ENCODE measurements at places on chromosomes 2 and 18.

DNA sequence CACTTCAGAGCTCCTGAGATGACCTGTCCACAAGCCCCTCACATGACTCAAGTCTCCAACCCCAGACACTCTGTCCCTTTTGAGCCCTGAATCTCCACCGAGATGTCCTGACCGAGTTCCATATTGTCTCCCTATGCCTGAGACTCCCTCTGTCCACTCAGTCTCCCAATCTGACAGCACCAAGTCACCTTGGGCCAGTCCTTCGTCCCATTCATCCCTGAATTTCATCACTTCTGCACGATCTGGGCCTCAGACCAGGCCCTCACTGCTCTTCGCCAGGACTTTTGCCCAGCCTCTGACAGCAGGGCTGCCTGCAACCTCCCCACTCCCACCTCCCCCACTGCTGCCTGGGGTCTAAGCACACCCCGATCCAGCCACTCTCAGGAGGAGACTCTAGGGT, 4.3 kb upstream of the MOCOS start:
- DNase-seq = no peak

- no peak for DNase-seq
Measured at GRCh38 chr18:3248062-3248657, 559 bp downstream of the MYL12A start.

GRCh38 chr18:35688757-35689156, 107.2 kb downstream of the GALNT1 start:
- DNase-seq = no peak

DNA sequence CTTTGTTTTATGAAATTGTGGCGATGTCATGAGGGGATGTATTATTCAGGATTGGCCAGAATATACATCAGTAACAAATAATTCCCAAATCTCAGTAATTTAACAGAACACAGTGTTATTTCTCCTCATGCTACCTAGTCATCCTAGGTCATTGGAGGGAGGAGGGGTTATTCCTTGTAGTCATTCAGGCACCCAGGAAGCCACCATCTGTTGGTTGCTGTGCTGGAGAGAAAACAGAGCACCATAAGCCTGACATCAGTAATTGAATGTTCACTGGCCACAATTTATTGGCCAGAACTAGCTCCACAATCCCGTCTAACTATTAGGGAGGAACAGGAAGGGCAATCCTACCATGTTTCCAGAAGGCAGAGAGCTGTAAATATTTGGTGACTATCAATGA, 303.5 kb upstream of the CELF4 start:
- no peak for DNase-seq

GRCh38 chr2:74006459-74006858, 21.7 kb downstream of the TET3 start:
- no peak for DNase-seq

GRCh38 chr2:236101311-236101950, 66.8 kb downstream of the GBX2 start:
- DNase-seq = no peak

DNA sequence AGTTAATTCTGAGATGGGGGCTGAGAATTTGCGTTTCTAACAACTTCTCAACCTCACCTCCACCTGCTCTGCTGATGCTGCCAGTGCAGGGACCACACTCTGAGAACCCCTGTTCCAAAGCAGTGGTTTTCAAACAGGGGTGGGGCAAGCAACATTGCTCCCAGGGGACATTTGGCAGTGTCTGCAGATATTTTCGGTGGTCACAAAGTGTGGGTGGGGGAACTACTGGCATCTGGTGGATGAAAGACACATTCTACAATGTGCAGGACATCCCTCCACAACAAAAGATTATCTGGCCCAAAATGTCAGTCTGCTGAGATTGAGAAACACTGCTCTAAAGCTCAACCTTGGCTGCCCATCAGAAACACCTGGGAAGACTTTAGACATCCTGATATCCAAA, 188.7 kb upstream of the SATB2 start:
- DNase-seq = no peak

DNA sequence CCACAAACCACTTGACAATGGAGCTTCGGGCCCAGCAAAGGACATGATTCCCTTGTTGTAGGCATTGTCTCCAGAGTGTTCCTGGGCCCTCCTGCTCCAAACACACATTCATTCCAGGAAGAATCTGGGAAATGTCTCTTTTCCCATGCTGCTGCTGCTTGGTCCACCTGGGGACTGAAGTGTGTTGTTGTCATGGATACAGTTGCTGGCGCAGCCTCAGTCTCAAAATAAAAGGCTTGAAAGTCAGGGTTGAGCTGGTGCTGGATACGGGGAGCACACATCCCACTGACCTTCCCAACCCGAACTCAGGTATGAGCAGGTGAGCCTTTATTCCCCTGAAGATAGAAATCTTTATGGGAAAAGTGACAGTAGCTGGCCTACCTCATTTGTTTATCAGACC, 30.6 kb upstream of the SPP2 start:
- DNase-seq = no peak

DNA sequence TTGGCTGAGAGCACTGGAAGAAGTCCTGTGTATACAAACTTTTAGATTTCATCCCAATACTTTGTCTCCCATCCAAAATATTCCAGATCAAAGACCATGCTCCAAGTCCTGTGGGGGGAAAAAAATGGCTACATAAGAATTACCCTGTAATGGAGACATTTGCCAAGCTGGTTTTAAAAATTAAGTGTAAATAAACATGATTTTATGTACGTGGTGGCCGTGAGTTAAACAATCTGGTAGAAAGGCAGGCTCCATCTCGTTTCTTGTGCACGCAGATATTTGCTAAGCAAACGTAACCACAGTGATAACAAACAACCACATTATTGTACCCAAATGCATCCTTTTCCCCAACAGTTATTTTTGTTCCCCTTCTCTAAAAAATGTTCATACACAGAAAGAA, 176.4 kb downstream of the ZNF516 start:
- no peak for DNase-seq

DNA sequence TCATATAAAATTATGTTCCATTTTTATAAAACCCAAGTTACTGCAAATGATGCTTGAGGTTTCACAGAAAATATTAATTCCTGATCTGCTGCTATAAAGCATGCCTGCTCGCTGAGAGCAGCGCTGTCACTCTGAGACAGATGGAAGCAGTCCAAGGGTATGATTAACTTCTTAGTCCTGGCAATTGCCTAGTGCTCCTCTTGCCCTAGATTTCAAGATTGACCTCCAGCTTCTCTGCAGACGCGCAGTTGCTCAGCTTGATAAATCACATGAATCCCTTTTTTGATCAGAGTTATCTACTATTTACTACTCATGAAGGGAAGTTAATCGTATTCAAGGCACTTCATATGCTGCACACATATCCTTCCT, 154.6 kb upstream of the REV1 start:
- no peak for DNase-seq

- DNase-seq = no peak
Measured at GRCh38 chr18:46352520-46353250, 248.5 kb downstream of the HAUS1 start.

DNA sequence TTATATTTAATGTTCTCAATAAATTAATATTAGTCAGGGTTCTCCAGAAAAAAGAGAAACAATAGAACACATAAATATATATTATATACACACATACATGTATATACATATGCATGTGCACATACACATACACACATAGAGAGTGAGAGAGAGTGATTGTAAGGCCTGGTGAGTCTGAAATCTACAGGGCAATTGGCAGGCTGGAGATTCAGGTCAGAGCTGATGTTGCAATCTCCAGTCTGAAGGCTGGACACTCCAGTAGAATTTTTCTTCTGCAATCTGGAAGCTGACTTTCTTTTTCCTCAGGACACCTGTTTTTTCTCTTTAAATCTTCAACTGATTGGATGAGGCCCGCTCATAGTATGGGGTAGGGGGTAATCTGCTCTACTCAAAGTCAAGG, 3.2 kb downstream of the TMEM182 start:
- no peak for DNase-seq

DNA sequence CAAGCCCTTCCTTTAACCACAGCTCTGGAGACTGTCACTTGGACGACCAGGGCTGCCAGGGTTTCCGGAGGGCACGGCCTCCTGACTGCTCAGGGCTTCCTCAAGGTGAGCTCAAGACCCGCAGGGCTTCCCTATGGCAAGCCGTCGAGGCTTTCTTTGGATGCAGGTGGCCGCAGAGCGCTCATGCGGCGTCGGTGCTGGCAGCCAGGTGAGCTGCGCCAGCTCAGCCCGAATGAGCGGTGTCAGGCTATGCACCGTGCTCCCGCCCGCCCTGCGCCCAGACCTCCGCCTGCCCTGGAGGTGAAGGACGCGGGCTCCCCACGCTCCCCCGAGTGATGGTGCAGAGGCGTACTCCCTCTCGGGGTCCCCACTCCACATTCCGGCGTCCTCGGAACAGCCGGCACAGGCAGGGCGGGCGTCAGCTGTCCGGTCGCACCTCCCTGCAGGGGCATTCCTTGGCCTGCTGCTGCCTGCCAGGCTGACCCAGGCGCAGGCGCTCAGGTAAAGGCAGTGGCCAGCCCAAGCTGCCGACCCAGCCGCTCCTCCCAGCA, 20.8 kb upstream of the TUBB6 start:
- no peak for DNase-seq

GRCh38 chr18:61898640-61899101, 5.9 kb upstream of the RNF152 start:
- peak; percentile 52 for DNase-seq

GRCh38 chr2:6212491-6212890, 520.3 kb downstream of the SOX11 start:
- DNase-seq = no peak

- no peak for DNase-seq
Measured at GRCh38 chr2:65576278-65576677, 143.9 kb upstream of the SPRED2 start.

DNA sequence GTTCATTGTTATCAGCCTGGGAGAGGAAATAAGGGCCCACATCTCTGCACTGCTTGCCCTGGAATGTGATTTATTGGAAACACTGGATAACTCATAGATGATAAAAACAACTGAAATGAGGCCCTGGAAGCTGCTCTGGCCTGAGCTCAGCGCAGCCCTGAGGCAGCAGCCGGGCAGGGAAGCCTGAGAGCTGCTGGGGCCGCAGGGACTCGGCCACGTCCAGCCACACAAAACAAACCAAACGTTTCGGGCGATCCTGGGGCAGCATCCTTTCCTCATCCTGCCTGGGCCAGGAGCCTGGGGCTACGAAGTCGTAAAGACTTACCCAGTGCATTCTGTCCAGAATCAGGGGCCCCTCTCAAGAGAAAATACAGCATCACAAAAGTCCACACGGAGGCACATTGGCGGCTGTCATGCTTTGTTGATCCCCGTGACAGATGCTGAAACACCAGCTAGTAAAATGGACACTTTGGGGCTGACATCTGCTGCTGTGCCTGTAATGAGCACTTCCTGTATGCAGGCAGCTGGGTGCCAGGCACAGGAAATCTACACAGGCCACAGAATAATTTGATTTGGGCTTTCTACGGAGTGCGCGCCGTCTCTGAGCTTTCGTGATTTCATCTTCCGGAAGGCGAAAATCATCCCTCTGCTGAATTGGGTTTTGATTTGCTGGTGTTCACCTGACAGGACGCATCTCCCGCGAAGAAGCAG, 250.6 kb downstream of the EIPR1 start:
- no peak for DNase-seq

DNA sequence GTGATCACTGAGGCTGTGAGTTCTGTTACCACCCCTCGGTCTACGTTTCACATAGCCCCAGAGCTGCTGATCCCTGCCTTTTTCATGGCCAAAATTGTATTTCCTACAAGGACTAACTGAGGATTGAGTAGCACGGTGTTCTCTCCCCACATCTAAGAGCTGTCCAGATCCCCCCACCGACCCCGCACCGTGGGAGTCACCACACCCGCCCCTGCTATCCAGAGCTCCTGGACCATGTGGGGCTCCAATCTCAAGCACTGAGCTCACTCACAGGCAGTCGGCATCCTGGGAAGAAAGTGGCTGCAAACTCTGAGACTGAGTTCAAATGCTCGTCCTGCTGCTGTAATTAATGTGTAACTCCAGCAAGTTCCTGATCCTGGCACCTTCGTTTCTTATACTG, 9.7 kb downstream of the SIX2 start:
- DNase-seq = no peak

- no peak for DNase-seq
Measured at GRCh38 chr2:179953359-179953758, 53.7 kb downstream of the CWC22 start.

GRCh38 chr18:36176177-36176584, 11.1 kb upstream of the MOCOS start:
- peak; percentile 39 for DNase-seq

- no peak for DNase-seq
Measured at GRCh38 chr2:179201869-179202268, 62.8 kb downstream of the SESTD1 start.

DNA sequence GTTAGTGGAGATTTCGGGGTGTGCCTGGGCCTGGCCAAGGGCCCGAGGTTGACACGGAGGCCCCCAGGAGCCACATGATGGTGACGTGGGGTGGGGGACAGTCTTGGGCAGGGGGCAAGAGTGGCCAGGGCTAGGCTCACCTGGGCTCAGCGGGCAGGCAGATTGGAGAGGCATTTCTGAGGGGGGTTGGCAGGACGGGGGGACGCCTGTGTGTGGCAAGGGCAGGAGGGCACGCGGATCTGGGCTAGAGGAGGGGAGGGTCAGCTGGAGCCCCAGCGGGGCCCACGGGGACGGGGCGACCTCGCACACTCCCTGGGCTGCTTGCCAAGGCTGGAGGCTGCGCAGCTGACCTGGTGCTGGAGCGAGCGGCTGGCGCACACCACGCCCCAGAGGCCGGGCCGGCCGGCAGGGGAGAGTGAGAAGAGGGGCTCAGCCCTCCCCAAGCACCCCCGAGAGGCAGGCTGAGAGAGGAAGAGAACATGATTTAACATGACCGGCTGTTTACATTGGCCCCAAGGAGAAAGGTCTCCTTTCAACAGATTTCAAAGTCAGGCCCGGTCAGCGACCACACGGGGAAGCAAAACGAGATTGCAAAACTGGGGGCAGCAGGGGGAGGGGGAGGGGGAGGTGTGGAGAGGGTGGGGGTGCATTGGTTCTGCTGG, 38.0 kb upstream of the SNED1 start:
- DNase-seq = peak; percentile 75

DNA sequence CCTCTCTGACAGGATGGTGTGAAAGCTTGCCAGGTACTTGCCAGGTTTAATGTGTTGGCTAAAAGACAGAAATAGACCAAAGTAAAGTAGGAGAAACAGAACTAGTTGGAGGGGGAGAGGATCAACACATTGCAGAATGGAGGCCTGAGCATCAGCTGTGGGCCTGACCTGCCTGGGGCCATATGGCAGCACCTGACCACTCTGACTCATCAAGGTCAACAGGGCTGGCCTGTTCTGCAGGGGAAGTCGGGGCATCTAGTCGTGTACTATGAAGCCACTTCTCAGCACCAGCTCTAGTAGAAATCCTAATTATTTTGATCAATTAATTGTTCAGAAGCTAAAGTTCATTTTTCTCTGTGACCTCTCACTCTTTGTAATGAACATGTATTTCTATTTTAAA, 35.8 kb upstream of the NOSTRIN start:
- no peak for DNase-seq

DNA sequence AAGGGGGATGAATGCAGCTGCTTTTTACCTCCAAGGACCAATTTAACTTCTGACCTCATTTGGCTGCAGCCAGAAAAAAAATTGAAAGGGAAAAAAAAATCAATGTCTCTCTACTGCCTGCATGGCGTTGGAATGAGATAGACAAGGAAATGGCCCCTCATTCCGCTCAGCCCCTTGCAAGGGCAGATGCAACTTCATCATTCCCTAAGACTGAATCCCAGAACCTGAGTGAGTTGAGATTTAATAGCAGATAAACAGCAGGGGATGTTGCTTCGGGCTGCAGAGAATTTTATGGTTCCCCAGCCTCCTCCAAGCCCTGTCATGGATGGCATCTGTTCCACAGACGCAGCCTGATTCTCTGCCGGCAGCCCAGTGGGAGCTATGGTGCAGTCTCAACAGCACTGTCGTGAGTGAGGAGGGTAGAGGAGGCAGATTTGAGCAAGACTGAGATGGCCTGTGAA, 49.0 kb downstream of the CAPN13 start:
- DNase-seq = no peak
